ENCODE measurements at places on chromosomes 2 and 18. TPM values are rescaled to one million over a fixed set of nuclear protein-coding genes. Genes with fewer than 3 reads are reported as not detected.

CYP26B1 gene
- polyA plus RNA-seq, result 0.47 TPM

RBBP8 gene
- polyA plus RNA-seq, result 6.5 TPM

C2orf15 gene
- 0.24 TPM for polyA plus RNA-seq

DNA sequence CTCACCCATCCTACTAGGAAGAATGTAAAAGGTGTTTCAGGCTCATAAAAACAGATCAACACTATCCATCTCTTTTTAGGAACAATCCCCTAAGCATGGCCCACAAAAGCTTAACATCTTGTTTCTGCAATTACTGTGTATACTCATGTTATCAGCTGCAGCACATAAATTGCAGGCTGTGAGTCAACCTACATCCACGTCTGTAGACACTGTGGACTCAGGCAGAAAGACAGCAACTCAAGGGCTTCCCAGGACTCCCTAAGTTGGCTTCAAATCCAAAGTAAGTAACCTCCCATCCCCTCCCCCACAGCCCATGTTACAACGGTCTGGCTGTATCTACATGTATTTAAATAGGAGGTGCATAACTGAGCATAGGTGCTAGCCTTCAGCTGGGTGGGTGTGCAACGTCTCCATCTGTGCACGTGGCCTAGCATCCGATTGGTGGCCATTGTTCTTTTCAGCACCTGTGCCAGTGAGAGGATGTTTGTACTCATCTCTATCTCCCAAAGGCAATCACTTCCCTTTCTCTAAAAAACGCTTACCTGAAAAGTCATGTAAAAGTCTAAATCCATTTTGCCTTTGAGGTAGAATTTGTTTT, 30.1 kb downstream of the UXS1 start:
- no peaks in the 10 kb centered on the region for H3K27me3 ChIP-seq
- no peak overlapping the region for H3K27ac ChIP-seq
- H3K36me3 ChIP-seq, result peaks cover 8% of the 10 kb centered on the region

RPRM gene
- not detected for polyA plus RNA-seq

DNA sequence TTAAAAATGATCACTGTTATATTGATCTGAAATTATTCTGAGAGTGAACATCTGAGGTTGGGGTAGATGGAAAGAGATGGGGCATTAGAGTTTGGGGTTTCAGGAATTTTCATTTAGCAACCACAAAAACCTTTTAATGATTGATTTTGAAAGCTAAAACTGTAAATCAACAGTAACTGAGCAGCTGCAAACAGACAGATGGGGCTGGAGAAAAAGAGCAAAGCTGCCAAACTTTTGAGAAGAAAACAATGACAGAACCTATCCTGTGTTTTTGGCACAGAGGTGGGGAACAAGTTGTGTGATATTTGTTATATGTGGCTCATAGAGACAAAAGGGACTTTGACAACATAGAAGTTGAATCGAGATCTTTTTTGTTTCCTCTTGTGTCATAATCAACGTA, 415.8 kb upstream of the DSEL start:
- no peak overlapping the region for H3K27ac ChIP-seq
- DNase-seq, result no peak
- no peaks in the 10 kb centered on the region for H3K27me3 ChIP-seq
- no peaks in the 10 kb centered on the region for H3K36me3 ChIP-seq

DNA sequence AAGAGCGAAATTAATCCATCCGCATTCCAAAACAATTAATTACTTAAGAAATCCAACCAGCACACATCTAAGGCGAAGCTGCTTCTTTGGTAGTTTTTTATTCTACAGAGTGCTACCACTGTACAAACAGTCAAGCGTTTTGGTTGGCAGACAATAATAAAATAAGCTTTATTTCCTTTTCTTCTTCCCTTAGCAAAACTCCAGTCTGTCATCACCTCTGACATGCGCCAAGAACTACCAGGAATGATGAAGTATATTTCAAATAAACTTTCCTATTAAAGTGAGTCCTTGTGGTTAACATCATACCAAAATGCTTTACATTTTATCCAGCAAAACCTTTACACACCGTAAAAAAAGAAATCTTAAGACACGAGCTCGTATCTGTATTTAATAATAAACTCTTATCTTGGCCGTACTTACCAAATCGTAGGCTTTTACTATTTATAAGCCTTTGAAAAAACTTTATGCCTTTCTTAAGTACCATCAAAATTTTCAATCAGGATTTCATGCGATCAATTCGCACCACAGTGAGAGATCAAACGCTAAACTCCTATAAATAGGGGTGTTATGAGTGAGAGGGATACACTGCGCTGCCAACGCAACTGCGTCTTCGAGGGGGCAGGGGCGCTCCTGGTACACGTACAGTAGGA, 1.3 kb downstream of the ATL2 start:
- H3K27ac ChIP-seq, result peak overlapping the region; percentile 98
- peaks cover 7% of the 10 kb centered on the region for H3K4me1 ChIP-seq
- H3K4me3 ChIP-seq, result peak overlapping the region; percentile 73
- DNase-seq, result no peak

DNA sequence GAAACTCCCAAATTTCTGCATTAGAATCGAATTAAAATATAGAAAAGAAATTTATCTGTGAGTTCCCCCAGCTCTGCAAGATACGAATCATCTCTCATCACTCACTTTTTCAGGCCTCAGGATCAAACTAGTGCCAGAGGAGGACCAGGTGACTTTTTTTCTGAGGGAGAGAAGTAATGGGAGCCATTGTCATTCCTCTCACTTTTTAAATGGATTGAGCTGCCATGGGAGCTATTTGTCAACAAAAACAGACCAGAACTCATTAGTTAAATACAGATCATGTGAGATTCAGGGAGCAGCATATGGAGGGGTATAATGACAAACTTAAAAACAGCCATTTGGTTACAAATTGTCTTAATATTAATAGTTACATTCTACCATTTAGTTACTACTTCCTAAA, 594.4 kb downstream of the DPP10 start:
- no peaks in the 10 kb centered on the region for H3K36me3 ChIP-seq
- H3K4me1 ChIP-seq, result no peaks in the 10 kb centered on the region
- H3K4me3 ChIP-seq, result no peak overlapping the region
- H3K27ac ChIP-seq, result no peak overlapping the region
- H3K27me3 ChIP-seq, result no peaks in the 10 kb centered on the region

GRCh38 chr2:240229005-240229404, 88.5 kb upstream of the OTOS start:
- H3K27ac ChIP-seq, result no peak overlapping the region
- H3K27me3 ChIP-seq, result no peaks in the 10 kb centered on the region
- no peak overlapping the region for H3K4me3 ChIP-seq
- H3K4me1 ChIP-seq, result peaks cover 20% of the 10 kb centered on the region
- no peaks in the 10 kb centered on the region for H3K36me3 ChIP-seq

SCYGR4 gene
- polyA plus RNA-seq, result not detected

All from liver (tissue), 10 donors.